Left lobe of liver (tissue), 2 donors: ENCODE measurements at places on chromosomes 3 and 15. TPM values are rescaled to one million over a fixed set of nuclear protein-coding genes. Genes with fewer than 3 reads are reported as not detected.

The CD86 gene
- 1.4 TPM for total RNA-seq

GRCh38 chr3:190081389-190081788, 39.3 kb downstream of the P3H2 start:
- DNase-seq = no peak

DNA sequence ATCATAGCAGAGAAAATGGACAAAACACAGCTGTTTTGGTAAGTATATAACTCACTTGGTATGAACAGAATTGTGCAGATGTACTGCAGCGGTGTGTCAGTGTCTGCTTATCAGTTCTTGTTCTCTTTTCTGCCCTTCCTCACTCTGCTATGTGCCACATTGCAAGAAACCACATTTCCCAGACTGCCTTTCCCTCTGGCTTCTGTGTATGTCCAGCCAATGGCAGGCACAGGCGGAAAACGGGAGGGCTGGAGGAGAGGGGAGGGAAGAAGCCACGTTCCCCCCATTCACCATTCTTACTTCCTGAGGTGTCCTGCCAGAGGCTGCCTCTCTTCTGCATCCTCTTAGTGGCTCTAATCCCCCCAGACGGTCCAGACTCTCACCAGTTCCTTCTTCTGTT, 15.4 kb downstream of the HHLA2 start:
- no peak for DNase-seq

DNA sequence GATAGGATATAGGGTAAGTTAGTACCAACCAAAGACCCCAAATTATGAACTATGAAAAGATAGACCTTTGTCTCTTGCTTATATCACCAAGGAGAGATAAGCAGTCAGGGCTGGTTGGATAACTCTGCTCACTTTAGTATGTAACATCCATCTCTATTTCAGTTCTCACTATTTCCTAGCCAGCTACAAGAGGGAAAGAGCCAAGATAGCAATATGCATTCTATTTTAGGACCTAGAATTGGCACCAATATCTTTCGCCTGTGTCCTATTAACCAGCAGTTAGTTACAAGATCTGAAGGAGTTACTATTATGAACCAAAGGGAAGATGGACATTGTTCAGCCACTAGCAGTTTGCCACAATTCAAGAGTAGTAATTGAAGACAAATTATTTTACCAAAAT, 457.5 kb downstream of the NSUN3 start:
- no peak for DNase-seq

DNA sequence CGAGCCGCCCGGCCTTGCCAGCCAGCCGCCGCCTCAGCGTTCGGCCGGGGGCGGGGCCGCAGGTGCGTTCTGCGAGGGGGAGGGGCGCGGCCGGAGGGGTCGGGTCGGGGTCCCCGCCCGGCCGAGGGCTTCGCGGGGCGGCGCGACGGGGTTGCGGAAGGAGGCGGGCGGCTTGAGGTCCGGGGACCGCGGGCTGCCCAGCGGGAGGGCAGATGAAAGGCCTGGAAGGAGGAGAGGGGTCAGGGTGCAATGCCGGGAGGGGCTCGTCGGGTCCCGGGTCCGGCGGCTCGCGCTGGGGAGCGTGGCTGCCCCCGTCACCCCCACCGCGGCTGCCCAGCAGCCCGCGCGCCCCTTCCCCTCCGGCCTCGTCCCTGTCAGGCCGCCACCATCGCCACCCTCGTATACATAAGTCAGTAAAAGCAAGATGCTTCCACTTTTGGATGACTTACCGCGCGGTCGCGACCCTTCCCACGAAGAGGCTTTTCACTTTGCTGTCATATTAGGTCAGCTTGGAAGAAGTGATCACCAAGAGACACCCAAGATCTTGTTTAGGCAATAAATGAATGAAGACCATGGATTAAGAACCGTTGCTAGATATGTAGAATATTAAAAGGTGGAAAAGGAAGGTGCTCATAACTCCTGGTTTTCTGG, 620 bp upstream of the ANP32A start:
- DNase-seq = no peak

DNA sequence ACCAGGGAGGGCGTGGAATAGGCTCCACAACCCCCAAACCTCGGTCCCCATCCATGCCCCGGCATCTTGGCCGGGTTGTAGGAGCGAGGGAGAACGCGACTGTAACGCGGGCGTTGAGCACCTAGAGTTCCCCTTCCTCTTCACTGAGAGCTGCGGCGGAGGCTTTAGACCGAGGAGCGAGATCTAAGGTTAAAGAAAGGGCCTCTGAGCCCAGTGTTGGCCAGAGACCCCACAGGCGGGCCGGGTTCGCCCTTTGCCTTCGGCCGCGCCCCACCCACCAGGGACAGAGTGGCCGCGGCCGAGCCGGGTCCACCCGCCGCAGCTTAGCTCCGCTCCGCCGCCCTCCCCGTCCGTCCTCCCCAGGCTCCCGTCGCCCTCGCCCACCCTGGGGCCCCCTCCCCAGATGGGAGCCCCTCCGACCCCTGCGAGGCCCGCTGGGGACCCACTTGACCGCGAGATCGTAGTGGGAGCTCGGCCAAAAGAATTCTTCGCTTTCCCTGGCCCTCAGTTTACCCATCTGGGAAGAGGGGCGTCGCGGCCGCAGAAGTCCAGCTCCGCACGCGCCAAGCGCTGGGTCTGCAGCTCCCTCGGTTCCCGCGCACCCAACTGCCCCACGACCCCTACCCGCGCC, 425 bp downstream of the ANPEP start:
- DNase-seq = no peak

DNA sequence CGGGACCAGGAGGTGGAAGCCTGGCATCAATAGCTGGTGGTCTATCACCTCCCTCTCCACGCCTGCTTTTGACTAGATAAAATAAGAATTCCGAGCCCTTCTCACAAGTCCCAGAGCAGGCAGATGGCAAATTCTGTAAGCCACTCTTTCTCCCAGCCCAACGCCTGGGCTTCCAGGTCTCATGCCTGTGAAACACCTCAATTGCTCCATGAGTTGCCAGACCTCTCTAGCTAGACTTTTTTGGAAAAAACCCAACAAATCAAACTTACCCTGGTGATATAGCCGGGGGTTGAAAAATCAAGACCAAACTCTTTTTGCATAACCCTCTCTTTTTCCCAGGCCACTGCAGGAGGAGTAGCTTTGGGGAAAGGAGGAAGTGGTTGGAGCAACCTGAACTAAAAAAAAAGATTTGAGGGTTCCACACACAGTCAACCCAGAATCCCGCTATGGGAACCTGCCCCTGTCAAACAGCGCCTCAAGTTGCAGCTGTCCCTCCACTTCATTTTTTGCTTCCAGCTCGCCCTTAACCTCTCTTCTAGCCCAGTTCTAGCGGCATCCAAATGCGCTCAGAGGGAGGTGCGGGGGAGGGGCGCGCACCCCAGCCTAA, 7.0 kb downstream of the BHLHE40 start:
- DNase-seq = no peak
